ENCODE measurements at places on chromosomes 16 and 17.

DNA sequence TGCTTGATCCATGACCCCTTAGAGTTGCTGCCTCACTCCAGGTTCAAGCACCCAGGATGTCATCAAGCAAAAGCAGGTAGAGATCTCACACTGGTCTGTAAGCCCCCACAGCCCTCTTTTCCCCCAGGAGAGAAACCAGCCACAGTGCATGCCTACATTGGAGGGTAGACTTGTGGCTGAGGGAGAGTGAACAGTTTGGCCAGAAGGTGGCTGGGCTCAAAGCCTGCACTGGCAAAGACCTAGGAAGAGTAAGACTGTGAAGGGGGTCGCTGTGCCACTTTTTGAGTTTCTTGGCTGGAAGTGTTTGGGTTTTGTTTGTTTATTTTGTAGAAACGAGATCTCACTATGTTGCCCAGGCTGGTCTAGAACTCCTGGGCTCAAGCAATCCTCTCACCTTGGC, 28.5 kb downstream of the HOXB1 start:
- DNase-seq: no peak

- DNase-seq: no peak
Measured at GRCh38 chr17:12812877-12813276, 23.6 kb downstream of the ARHGAP44 start.

DNA sequence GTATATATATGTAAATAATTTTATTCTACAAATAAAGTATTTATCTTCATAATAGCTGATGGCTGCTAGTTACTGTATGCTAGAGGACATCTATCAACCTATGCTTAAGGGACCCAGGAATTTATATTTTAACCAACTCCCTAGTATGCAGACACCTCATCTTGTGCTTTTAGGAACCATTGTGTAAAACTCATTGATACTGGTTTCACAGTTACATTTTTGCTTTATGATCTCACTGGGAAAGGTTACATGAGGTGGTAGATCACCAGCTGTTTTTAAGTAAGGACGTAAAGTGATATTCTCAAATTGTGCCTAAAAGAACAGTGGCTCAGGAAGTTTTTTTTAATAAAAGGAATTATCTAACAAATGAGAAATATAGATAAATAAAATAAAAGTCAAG, 56.4 kb downstream of the VMP1 start:
- DNase-seq: peak; percentile 65

DNA sequence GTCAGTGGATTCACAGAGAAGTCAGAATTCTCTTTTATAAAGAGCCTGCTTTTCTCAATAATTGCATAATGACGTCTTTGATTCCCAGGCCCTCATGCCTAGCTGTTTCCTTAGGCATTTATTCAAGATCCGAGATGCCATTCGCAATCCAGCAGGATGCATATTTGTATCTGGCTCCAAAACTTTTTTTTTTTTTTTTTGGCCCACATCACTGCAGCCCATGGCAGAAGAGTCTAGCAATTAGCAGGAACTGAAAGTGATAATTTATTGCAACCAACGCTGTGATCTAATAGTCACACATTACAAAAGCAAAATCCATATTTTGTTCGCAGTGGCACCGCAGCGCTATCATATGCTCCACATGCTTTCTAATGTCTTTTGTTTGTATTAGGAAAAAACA, 503.4 kb downstream of the MAF start:
- no peak for DNase-seq

DNA sequence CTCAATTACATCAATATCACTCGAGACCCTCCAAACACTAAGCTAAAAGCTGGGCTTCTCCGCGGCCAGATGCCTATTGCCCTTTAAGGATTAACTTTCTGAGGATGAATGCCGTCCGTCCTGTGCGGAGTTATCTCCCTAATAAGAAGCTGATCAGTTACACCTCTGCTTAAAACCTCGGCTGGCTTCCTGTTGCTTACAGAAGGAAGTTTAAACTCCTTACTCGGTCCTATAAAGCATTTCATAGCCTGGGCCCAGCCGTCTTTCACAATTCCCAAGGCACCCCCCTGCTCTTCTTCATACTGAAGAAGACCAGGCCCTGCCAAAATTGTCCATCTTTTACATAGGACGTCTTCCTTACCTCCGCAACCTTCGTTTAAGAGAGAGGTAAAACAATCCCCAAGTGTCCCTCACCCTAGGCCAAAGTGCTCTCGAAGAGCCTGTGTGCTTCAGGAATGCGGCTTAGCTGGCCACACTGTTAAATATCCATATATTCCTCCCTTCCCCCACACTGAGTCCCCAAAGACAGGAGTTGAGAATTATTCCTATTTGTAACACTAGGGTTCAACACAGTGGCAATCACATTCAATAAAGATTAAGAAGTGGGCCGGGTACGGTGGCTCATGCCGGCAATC, 112.6 kb upstream of the IRX5 start:
- no peak for DNase-seq

DNA sequence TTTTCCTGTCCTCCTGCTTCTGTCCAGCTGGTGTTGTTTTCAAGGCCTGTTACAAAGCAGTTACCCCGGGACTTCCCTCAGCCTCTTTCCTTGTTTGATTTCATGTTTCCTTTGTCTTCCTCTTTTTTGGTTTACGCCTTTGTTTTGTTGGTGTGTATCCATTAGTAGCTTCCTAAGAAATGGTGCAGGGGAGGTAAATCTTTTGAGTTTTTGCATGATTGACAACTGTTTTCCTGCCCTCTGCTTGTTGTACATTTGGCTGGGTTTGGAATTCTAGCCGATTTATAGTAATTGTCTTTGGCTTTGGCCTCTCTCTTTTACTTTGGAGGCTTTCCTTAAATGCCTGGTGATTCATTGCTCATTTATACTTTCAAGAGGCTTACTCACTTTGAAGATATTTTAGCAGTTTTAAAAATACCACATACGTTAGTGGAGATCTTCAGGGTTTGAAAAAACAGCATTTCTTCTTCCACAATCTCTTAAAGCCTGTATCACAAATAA, 32.8 kb downstream of the DNAH2 start:
- peak; percentile 46 for DNase-seq

- DNase-seq: no peak
Measured at GRCh38 chr17:37391146-37391545, 15.4 kb downstream of the C17orf78 start.

DNA sequence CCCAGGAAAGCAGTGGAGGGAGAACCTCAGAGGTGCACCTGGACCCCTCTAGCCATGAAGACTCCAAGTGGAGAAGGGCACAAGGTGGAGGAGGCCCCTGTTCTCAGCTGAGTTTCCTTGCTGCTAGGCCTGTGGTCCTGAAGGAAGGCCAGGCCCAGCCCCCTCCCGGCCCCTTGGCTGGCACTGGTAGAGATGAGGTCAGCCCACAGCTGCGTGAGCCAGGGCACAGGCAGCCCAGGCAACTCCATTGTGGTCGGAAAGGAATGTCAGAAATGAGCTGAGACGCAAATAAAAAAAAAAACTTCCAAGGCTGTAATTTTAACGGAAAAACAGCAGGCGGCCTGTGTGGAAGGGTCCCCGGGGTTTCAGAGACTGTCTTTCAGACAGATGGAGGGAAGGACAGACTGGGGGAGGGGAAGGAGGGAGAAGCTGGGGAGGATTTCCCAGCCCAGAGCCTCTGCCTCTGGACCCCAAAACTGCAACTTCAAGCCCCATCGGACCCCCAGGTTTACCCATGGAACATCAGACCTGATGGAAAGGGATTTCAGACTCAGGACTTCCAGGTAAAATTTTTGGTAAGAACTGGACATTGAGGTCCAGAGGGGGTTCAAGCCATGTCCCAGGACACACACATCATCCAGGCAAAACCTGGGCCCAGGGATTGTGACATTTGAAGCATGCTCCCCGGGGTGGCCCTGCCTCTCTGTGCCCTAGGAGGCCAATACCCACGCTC, 25.6 kb upstream of the MRPS23 start:
- peak; percentile 99 for DNase-seq

- DNase-seq: no peak
Measured at GRCh38 chr17:75460295-75460694, 3.9 kb downstream of the TMEM94 start.

- DNase-seq: no peak
Measured at GRCh38 chr17:4582101-4582501, 2.2 kb upstream of the SMTNL2 start.

DNA sequence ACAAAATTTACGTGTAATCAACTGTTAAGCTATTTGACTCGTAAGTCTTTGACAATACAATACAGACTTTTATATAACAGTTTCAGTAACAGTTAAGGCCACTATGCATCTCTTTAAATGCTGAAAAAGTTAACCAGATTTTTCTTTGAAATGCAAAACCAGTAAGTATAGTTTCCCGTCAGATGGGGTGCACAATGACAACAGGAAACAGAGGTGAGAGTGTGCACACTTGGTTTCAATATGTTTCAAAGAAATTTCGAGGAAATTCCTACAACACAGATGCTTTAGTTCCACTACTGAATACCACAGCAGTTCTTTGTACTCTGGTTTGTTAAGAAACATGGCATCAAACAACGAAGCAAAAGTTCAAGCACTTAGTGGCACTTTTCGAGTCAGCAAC, 48.4 kb downstream of the RNF157 start:
- DNase-seq: no peak

- DNase-seq: peak; percentile 21
Measured at GRCh38 chr17:34756637-34757021, 177.2 kb downstream of the TMEM132E start.

DNA sequence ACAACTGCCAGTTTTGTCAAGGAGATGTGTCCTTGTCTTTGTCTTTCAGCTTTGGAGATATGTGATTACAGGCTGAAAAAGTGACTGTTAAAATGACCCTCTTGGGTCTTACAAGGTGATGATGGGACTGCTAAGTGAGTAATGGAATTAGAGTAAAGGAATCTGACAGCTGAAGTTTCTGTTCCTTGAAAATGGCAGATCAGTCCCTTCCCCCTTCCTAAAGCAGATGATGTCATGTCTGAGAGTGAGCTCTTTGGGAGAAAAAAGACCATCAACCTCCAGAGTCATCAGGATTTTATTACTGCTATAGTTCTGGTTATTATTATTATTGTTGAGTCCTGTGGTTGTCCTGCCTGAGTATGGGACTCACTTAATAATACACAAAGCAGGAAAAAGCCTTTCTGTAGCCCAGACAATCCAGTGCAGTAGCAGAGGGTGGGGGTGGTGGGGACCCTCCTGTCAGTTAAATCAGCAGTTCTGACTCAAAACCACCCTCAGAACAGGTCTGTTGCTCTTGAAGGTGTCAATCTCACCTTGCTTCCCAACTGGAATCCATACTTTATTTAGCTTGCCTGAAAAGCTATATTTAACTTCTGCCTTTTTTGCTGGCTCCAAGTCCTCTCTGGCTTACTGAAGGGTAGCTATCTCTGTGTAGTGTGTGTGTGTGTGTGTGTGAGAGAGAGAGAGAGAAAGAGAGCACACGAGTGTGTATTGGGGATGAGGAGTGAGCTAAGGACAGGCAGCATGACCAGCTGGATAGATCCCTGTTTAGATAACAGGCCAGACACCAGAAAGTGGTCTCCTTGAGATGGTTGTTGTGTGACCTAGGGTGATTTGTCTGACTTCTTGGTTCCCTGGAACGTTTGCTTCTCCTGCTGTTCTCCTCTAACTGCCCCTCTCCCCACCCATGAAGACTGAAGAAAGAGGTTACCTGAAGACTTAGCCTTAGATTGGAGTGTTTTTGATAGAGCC, 4.9 kb downstream of the HROB start:
- DNase-seq: no peak

- no peak for DNase-seq
Measured at GRCh38 chr16:80511824-80512592, 28.8 kb upstream of the DYNLRB2 start.

DNA sequence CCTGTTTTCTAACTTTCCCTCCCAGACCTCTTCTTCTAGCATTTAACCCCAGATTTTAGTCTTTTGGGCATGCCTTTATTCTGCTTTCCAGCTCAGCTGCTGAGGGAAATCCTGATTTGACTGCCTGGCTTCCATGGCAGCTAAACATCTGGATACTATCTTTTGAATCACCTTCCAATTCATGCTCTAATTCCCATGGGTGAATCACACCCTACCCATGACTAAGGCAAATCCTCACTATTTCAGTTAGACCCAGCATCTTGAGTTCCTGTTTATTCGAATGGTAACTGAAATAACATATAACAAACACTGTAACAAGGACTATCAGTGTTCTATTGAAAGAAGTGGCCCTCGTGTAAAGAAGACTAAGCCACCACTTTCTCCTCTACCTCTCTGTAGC, 29.8 kb downstream of the CA10 start:
- DNase-seq: no peak

- no peak for DNase-seq
Measured at GRCh38 chr16:64751906-64752305, 370.0 kb downstream of the CDH11 start.

DNA sequence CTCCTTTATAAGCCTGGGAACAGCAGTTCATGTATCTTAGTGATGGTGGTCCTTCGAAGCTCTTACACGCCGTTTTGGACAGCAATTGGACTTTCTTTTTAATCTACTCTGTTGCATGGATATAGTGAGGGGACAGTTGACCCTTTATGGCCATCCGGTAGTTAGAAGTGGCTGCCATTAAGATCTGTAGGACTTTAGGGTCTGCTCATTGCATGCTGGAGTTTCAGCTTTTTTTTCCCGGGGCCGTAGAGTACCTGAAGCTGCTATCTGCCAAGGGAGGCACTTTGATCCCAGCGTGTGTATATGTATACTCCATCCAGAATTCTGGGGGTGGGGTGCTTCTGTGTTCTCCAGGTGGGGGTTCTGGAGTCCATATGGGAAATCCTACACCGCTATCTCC, 1.2 kb downstream of the CYB5D1 start:
- DNase-seq: no peak

- DNase-seq: peak; percentile 90
Measured at GRCh38 chr17:62093188-62094155, 28.4 kb upstream of the MED13 start.

- no peak for DNase-seq
Measured at GRCh38 chr17:82782657-82783207, 30.9 kb downstream of the TBCD start.

DNA sequence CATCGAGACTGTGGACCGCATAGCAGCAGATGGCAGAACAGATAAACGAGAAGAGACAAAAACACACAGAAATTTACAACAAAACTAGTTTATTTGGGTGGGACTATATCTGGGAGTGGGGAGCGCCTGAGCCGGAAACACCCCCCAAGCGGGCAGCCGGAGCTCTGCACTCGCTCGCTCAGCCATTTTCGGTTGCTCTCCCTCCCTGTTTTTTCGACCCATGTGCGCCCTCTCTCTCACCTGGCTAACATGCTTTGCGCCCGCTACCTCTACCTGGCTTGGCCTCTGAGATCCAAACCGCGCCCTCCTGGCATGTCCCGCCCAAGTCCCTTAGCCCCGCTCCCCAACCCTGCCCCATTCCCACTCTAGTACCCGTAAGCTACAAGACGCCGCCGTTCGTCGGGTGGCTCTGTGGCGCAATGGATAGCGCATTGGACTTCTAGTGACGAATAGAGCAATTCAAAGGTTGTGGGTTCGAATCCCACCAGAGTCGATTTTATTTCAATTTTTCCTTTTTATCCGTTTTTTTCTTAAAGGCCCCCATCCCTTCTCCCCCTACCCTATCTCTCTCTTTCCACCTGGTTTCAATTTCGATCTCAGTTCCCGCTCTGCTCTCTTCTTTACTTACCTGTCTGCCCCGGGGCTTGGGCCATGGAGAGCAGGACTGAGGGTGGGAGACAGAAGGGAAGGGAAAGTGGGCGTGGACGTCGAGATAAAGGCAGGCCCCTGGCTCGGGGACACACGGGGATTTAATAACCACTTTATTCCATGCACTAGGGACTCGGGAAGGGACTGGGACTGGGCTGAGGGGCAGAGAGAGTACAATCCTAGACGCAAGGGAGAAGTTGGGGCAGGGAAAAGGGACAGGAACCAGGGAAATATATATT, 2.4 kb upstream of the ALOXE3 start:
- peak; percentile 51 for DNase-seq
